ENCODE measurements at places on chromosomes 2 and 18.
A peak's percentile ranks its signal among the peaks of the same experiment; 100 is the strongest.

GRCh38 chr18:45785134-45785533 is 40.3 kb upstream of the SIGLEC15 start:
- peak; percentile 9 for DNase-seq

DNA sequence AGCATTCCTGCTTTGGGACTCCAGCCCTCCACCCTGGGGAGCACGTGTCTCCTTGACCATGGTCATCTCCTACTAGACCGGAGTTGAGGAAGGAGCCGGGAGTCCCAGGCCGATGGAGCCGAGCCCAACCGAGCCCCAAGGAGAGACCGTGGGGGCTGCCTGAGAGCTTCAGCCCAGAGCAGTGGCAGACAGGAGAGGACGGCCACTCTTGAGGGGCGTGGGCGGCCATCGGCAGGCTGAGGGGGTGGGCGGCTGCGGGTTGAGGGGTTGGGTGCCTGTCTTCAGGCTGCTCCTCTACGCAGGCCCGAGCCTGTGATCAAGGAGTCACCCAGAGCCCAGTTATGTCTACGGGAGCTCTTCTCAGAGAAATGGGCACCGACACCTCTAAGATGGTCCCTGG is 158.7 kb downstream of the PXDN start:
- DNase-seq = no peak

GRCh38 chr2:191961556-191961955 is 114.7 kb upstream of the CAVIN2 start:
- no peak for DNase-seq

DNA sequence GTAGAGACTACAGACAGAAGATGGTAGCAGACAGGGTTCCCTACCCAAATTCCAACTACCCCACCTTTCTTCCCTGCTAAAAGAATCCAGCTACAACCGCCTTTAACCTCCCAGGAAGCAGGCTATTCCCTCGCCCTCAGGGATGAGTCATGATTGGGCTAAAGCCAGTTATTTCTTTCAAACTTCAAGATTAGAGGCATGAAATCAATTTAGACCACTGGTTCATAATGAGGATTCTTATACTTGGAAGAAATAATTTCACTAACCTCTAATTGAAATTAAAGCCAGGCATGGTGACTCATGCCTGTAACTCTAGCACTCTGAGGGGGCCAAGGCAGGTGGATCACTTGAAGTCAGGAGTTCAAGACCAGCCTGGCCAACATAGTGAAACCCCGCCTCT is 20.0 kb downstream of the TRIP12 start:
- DNase-seq = no peak

DNA sequence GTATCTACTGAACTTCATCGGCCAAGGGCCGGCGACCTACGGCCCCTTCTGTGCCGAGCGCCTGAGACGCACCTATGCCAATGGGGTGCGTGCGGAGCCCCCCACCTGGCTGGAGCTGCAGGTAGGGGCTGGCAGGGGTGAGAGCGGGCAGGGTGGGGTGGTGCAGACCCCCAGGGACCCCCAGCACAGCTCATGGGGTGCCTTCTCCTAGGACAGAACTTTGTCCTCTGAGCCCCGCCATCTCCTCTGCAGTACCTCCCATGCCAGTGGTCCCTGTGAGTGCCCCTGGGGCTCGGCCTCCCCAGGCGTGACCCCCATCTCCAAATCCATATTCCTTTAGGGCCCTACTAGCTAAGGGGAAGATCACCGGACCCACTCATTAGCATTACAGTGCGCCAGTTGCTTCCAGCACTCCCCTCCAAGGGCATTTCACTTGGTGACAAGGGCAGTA is 23.9 kb upstream of the GPR17 start:
- DNase-seq = no peak

DNA sequence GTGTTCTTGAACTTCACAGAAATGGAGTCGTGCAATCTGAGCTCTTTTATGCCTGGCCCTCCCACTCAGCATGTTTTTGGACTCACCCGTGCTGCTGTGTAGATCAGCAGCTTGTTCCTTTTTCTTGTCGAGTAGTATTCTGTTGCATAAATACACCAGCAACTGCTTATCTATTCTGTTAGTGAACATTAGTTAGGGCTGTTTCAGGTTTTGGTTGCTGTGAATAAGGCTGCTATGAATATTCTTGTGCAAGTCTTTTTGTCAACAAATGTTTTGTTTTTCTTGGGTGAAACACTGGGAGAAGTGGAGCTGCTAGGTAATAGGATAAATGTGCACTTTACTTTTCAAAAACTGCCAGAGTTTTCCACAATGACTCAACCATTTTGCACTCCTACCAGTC is 15.3 kb upstream of the CIDEA start:
- DNase-seq = no peak

DNA sequence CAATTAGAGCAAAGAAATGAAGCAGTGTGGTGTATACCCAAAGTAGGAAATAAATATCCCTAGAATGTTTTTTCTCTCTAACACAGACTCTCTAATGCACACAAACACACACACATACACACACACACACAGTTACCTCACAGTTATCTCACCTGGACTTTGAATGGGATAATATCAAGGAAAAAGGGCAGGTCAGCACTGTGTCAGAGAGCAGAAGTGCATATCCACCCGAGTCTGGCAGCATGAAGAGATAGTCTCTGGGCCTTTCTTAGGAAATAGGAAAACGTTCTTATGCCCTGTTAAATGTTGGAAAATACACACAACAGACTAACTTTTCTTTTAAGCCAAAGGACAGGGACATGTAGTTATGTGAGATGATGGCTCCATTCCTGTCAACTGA is 162.0 kb downstream of the COL6A3 start:
- no peak for DNase-seq

GRCh38 chr18:61169386-61169785 is 163.8 kb upstream of the CDH20 start:
- DNase-seq = no peak

All from CD4-positive, alpha-beta T cell treated with Interleukin-17A for 4 hours (primary cell).